ENCODE measurements at places on chromosomes 12 and 14.

- DNase-seq: no peak
Measured at GRCh38 chr14:68782091-68782981, 10.5 kb downstream of the ZFP36L1 start.

DNA sequence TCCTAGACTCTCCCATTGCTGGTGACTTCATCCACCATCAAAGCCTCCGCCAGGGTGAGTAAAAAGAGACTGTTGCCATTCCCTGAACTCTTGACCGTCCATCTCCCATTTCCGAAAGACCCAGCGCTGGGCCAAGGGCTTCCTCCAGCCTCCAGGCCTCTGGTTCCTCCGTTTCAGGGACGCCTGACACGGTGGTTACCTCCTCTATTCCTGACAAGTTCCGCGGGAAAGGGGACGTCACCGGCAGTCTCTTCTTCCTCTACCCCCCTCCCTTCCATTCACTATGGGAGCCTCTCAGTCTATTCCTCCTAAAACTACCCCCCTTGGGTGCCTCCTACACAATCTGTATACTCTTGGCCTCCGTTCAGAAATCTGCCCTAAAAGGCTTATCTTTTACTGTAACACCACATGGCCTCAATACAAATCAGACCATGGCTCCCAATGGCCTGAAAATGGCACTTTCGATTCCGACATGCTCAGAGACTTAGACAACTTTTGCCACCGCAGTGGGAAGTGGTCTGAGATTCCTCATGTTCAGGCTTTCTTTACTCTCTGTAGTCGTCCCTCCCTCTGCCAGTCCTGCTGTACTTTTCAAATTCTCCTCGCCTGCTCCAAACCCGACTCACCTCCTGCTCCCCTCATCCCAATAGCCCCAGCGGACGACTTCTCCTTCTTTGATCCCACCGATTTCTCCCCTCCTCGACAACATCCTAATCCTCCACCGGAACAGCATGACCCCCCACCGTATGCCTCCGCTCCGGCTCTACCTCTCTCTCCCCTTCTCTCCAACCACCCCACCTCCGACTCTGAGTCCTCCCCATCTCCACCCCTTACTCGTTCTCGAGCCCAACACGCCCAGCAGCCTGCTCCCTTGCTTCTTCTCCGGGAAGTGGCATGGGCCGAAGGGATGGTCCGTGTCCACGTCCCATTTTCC is 70.4 kb downstream of the MOK start:
- no peak for DNase-seq

DNA sequence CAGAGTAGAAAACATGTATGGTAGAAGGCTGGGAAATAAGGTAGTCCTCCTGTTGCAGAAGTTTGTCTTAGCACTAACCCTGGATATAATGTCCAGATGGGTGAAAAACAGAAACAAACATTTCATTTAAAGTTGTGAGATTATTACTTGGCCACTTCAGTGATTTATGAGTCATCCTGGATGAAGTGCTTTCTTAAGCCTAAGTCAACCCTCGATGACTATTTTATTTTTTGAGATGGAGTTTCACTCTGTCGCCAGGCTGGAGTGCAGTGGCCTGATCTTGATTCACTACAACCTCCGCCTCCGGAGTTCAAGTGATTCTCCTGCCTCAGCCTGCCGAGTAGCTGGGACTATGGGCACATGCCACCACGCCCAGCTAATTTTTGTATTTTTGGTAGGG is 10.2 kb downstream of the DLST start:
- no peak for DNase-seq

GRCh38 chr14:101120641-101121507 is 217.4 kb upstream of the RTL1 start:
- DNase-seq: peak; percentile 65

- no peak for DNase-seq
Measured at GRCh38 chr12:3200814-3201233, 123.6 kb downstream of the TSPAN9 start.

All from NCI-H345 (cell line).